ENCODE measurements at places on chromosomes 6 and 20. TPM values are rescaled to one million over a fixed set of nuclear protein-coding genes. Genes with fewer than 3 reads are reported as not detected.
A peak's percentile ranks its signal among the peaks of the same experiment; 100 is the strongest.

DNA sequence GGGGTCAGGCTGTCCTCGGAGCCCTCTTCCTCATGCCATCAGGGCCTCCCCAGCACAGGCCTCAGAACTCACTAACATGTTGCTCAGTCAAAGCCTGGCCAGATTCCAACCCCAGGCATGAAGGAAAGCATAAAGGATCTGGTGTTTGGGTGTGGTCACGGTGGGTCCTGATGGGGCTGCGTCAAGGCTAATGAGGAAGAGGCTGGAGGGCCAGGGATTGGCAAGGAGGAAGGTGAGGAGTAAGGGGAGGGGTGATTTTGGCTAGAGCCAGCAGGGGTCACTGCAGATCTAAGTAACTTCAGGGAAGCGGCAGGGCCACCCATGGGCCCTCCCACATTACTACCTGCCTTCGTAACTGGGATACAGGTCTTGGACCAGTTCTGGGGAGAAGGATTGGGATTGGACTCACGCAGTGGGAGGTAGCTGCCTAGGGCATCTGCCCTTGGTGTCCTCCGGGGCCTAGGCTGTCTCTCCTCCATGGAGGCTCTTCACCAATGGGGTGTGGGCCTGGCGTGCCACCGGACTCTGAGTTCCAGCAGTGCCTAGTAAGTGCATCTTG, 36.2 kb upstream of the MRPS18A start:
- DNase-seq, result peak; percentile 69

DNA sequence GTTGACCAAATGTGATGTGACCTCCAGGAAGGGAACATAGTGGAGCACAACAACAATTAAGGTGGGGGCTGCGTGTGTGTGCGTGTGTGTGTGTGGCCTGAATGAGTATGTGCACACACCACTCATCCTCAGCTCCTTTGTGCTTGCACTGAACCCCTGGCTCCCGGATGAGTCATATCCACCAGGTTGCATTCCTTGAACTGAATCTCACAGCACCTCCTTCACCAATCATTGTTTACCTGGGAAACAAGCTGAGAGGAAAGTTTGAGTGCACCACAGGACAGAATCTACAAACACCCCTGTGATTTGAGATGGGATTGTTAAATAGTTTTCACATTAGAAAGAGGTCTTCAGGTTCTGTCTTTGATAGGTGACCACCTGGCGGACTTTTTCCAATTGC, 33.7 kb upstream of the GPR6 start:
- DNase-seq, result no peak

DNA sequence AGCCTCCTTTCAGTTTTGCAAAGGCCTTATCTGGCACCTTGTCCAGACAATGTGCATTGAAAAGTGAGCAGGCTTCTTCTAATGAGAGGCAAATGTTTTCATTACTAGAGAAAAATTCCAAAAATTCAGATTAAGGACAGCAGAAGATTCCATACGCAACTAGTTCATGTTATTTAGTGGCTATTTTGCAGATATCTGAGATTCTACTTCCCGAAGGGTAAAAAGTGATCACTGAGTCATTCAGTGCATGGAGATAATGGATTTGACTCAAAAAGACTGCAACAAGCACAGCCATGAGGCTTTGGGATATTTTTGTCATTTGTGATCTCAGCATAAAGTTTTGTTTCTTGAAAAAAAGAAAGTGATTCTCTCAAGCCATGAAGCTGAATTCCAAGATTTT, 29.9 kb downstream of the METTL24 start:
- DNase-seq, result no peak

DNA sequence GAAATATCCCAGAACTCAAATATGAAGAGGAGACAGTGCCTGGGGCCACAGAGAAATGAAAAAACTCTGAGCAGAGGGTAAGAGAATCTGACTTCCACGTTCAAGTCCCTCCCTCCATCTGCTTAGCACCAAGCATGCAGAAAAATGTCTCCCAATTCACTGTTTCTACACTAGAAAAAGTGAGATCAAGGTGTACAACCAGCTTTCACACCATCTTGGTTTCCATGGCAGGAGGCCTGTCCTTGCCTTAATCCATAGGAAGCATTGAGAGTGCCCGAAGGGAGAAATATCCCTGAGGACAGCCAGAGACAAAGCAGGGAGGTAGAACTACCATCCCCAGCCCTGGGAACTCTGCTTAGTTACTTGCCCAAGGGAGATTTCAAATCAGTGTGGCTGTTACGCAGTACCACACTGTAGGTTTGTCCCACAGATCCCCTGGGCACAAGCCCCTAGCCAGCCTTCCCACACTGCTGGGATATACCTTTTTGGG, 82.9 kb downstream of the SCML4 start:
- no peak for DNase-seq

- DNase-seq, result peak; percentile 97
These were observed 27.4 kb downstream of the CBLN4 start for GRCh38 chr20:55977690-55978459.

- DNase-seq, result no peak
These were observed 39.9 kb downstream of the LMBRD1 start for GRCh38 chr6:69756907-69757306.

- peak; percentile 43 for DNase-seq
These were observed 12.8 kb downstream of the KCTD20 start for GRCh38 chr6:36455486-36456027.

DNA sequence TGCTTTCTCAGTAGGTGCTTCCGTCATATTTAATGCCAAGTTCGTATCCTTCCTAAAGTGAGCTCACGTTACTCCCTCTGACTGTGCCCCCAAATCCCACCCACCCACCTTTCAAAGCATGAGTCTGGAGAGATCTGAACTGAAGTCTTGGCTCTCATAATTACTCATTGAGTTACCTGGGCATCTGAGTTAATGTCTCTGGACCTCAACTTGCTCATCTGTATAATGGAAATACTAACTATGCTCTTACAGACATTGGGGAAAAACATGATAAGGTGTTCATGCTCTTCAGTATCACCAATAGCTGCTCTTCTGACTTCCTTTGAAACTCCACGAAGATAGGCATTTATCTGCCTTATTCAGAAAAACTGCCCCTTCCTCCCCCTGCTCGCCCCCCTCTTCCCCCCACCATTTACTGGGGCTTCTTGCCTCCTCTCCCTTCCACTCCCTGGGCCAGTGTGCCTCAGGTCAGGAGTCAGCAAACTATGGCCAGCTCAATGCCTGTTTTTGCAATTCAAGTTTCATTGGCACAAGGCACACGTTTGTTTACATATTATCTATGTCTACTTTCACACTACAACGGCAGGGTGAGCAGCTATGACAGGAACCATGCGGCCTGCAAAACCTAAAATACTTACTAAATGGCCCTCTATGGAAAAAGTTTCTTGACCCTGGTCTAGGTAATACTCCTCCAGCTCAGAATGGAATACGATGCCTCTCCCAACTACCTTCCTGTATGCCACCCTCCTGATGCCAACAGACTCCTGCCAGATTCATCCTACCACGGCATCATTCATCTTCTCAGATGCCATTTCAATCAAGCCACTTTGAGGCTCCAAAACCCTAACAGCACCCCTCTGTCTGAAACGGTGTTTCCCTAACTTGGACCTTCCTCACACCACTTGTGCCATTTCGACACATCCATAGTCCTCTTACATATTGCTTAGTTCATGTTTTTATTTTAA, 138.7 kb downstream of the ZMYND8 start:
- no peak for DNase-seq

GRCh38 chr20:57265336-57265996, 975 bp downstream of the BMP7 start:
- no peak for DNase-seq

- DNase-seq, result peak; percentile 60
These were observed 323.8 kb upstream of the JARID2 start for GRCh38 chr6:14921878-14922671.

GRCh38 chr20:36390719-36391415, 84.7 kb downstream of the DLGAP4 start:
- DNase-seq, result no peak

- DNase-seq, result no peak
These were observed 72.1 kb downstream of the LYRM4 start for GRCh38 chr6:5188646-5189045.

DNA sequence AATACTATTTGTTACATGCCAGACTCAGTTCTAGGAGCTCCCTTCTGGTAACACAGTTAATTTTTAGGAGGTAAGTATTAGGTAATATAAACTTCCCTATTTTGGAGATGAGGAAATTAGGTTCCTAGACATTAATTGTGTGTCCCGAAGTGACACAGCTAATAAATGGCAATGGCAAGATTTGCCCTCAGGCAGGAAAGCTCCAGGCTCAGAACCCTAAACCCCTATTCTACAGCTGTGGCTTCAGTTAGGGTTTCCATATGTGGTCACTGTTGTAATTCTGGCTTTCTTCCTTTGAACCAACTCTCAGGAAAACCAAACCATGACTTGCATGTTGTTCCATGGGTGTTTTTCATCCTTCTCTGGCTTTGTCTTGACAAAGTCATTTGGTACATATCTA, 188.2 kb downstream of the PLCB1 start:
- DNase-seq, result no peak

DNA sequence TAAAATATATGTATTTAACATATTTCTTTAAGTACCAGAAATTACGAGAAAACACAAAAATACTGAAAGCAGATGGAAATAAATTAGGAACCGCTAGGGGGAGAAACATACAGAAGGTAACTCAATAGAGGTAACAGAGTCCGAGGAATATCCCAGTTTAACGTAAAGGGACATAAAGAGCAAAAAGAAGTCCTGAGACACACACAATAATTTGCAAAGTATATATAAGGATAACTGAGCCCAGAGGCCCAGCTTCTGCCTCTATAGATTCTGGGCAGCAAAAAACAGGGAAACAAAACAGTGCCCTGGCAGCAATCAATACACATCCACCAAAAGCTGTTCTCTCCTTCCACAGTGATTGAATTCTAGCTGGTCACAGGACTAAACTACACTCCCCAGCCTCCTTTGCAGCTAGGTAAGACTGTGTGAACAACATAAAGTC, 15.1 kb downstream of the TBC1D32 start:
- peak; percentile 43 for DNase-seq

- DNase-seq, result peak; percentile 74
These were observed 40.3 kb upstream of the ANGPT4 start for GRCh38 chr20:956330-956951.

GRCh38 chr20:40757087-40757486, 68.1 kb upstream of the MAFB start:
- no peak for DNase-seq

- DNase-seq, result peak; percentile 93
These were observed 309.3 kb downstream of the PRL start for GRCh38 chr6:21987501-21987957.

DNA sequence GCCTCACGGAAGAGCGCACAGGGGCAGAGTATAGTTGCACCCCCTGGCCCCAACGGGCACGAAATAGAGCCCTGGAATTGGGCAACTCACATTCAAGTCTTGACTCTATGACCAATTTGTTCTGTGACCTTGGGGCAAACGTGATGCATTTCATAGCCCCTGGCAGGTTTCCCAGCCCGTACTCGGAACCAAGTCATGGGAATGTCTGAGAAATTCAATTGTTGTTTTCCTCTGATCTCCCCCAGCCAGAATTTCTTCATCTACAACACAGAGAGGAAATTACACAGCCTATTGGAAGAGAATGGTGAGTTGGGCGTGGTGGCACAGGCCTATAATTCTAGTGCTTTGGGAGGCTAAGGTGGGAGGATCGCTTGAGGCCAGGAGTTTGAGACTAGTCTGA, 322.3 kb upstream of the SULF2 start:
- no peak for DNase-seq

DNA sequence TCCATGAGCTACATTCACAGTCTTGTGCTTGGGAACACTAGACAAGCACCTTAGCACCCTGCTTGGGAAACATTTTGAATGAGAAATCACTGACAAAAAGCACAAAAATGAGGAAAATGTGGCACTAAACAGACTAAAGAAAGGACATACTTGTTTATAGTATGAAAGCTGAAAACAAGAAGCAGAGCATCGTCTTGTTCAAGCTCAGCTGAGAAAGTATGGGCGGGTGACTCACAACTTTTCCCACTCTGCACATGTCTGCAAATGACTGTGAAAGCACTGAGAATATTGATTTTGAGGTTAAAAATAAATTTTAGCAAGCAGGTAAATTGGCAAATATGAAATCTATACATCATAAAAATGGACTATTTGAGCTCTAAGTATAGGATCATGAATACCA, 725.3 kb downstream of the COL12A1 start:
- DNase-seq, result no peak

DNA sequence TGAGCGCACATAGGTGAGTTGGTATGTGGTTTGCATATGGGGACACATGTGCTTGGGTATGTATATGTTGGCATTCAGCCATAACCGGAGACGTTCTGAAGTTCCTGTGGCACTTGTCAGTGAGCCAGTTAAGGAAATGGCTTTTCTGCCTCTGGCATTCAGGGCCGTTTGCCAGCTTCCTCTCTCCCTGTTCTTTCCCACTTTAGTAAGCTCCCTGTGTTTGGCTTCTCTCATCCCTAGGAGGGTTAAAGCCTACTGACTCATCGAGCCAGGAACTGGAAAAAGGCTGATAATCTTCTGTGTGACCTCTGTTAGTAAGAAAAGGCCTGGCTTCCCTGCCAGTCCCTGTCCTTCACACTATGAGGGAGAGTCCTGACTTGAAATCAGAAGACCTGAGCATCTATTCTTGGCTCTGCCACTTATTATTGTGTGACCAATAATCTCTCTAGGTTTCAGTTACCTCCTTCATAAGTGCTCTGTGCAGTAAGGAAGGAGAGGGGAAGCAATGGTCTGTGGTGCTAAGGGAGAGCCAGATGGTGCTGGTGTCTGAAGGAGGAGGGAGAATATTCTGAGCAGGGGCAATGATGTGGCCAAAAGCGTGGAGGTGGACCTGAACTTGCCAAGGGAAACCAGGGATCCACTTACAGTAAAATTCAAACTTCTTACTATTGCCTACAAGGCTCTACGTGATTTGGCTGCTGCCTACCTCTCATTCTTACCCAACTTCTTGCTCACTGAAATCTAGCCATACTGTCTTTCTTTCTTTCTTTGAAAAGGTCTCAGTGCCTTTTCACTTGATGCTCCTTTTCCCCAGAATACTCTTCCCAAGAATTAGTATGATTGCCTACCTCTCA, 31.4 kb downstream of the ACSS2 start:
- peak; percentile 72 for DNase-seq

SAMD10 gene
- 6.4 TPM for total RNA-seq

SYCP2 gene
- total RNA-seq, result 1.9 TPM

MOCS1 gene
- total RNA-seq, result 23.0 TPM

SLA2 gene
- total RNA-seq, result 1.8 TPM

NT5E gene
- total RNA-seq, result 13.9 TPM

DCDC2 gene
- total RNA-seq, result 14.2 TPM

ULBP3 gene
- 6.8 TPM for total RNA-seq

CAP2 gene
- 5.7 TPM for total RNA-seq

PARD6B gene
- 38.1 TPM for total RNA-seq

SLC26A8 gene
- total RNA-seq, result 0.61 TPM

RNF144B gene
- total RNA-seq, result 96.8 TPM

HLA-DOA gene
- 26.4 TPM for total RNA-seq

RAD21L1 gene
- total RNA-seq, result not detected

CCHCR1 gene
- 32.8 TPM for total RNA-seq

Measured in lung (tissue), 17 donors.